ENCODE measurements at places on chromosomes 7 and 10.
A peak's percentile ranks its signal among the peaks of the same experiment; 100 is the strongest.

DNA sequence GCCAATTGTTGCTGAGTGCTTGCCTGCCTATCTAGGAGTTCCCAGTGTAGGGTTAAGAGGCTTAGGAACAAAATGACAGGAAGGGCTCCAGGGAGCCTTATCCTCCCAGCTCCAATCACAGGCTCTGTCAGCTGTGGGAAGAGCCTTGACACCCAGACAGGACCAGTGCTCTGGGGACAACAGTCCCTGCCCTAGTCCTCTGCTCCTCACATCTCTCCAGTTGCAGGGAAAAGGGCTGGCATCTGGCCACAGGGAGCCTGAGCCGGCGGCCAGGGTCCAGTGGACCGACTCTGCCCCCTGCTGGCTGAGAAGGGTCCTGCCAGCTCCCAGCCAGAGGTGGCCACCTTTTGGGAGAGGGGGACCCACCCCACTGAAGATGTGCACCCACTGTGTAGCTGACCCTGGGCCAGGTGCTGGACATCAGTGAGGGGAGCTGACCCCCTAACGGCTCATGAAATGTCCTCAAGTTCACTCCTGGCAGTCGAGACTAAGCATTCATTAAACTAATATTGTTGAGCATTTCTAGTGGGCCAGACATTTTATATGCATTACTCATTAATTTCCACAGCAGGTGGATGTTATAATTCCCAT is 17.6 kb downstream of the DNAJB12 start:
- H3K27ac ChIP-seq = peak overlapping the region; percentile 95
- H3K27me3 ChIP-seq = no peaks in the 10 kb centered on the region
- DNase-seq = peak; percentile 85
- peak overlapping the region; percentile 75 for H3K4me3 ChIP-seq

DNA sequence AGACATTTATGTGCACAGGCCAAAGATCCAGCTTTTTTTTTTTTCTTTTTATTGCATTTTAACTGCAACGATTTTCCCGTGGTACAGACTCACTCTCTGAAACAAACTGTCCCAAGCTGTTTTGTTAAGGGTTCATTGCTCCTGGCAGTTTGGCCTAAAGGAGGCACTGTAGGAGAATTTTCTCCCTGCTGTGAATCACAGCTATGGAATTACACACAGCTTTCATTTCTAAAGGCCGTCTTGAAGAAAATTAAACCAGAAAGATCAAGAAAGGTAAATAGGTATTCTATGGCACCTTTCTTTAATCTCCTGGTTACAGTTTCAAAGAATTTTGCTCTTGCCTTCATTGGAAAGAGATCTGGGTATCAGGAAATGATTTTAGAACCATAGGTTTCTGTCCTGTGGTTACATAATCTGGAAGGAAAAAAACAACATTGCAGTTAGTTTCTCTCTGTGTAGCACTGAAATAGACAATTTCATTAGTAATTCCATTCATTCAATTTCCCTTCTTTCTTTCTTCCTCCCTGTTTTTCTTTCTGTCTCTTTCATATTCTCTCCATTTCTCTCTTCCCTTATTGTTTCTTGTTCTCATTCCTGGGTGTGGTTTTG is 51.2 kb downstream of the PDK4 start:
- H3K27ac ChIP-seq = no peak overlapping the region
- H3K4me3 ChIP-seq = no peak overlapping the region
- DNase-seq = no peak
- H3K36me3 ChIP-seq = no peaks in the 10 kb centered on the region

GRCh38 chr10:71187600-71187999 is 24.8 kb upstream of the UNC5B start:
- H3K27me3 ChIP-seq = no peaks in the 10 kb centered on the region
- H3K36me3 ChIP-seq = no peaks in the 10 kb centered on the region
- no peak for DNase-seq
- no peak overlapping the region for H3K4me3 ChIP-seq
- no peaks in the 10 kb centered on the region for H3K4me1 ChIP-seq

DNA sequence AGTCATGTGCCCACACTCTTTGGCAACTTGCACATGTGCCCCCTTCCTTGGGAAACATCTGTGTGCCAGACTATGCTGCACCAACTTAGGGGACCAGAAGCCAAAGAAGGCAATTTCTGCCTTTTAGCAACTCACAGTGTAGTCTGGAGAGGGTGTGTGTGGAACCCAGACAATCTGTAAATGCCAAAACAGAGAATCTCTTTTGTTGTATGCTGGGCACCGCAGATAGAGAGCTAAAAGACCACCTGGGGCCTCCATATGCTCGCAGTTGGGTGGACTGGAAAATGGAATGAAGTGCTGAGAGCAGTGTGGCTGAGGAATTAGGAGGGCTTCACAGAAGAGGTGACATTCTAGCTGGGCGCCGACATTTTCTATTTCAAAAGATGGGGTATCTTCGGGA is 26.4 kb downstream of the UBTD1 start:
- H3K27ac ChIP-seq = no peak overlapping the region
- H3K27me3 ChIP-seq = peaks cover 7% of the 10 kb centered on the region
- DNase-seq = no peak

DNA sequence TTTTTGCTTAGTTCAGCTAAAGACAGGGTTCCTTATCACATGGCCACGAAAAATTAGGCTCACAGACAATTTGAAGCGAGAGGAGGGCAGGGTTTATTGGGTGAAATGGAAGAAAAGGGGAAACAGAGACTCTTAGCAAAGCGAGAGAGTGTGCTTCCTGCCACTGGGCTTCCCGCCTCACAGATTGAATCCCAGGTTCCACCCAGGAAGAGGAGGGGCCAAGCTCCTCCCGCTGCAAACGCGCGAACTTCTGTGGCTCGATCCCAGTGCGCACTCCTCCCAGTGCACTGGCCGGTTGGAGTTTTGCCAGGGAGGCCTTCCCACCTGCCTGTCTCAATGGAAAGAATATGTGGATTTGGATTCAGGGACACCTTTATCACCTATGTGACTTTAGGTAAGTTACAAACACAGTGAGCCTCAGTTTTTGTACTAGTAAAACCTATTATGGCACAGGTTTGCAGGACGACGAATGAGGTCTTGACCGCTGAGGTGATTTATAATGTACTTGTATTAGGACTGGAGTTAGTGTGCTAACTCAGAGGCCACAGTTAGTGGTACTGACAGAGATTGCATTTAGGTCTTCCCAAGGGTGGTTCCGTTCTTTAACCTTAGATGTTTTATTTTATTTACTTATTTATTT is 48.5 kb upstream of the SP8 start:
- no peaks in the 10 kb centered on the region for H3K36me3 ChIP-seq
- H3K4me1 ChIP-seq = no peaks in the 10 kb centered on the region
- no peak overlapping the region for H3K27ac ChIP-seq
- no peak overlapping the region for H3K4me3 ChIP-seq

- no peak for DNase-seq
- H3K27ac ChIP-seq = no peak overlapping the region
- no peaks in the 10 kb centered on the region for H3K27me3 ChIP-seq
These were observed 270.8 kb downstream of the BBS9 start for GRCh38 chr7:33400214-33400538.

DNA sequence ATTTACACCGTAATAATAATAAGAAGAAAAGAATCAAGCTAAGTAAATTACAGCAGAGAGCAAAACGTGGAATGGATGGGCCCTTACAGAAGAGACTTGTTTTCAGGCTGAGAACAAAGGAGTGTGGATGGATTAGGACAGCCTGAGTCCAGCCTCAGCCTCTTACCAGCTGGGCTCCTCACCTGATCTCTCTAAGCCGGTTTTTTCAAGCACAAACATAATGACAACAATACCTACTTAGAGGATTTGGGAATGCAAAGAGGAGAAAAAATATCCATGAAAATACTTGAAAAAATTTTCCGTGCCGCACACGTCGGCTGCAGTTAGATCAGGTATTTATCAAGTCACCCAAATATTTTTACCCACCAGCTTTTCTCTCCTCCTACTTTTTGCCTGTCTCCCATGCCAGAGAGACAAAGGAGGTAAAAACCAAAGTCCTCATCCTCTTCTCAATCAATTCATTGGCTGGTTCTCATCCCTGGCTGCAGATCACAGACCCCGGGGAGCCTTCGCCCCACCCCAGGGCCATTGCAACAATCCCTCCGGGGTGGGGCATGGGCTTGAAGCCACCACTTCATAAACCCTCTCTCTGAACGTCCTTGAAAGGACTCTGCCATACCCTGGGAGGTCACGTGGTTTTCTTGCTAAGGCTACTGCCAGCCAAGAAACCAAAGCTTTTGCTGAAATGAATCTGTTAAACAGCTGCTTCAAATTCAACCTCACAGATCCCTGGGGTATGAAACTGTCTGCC is 29.7 kb upstream of the GTF2I start:
- DNase-seq = no peak
- H3K4me1 ChIP-seq = peaks cover 4% of the 10 kb centered on the region
- H3K27me3 ChIP-seq = no peaks in the 10 kb centered on the region
- peak overlapping the region; percentile 10 for H3K27ac ChIP-seq
- no peak overlapping the region for H3K4me3 ChIP-seq

GRCh38 chr7:2779051-2779450 is 65.1 kb downstream of the GNA12 start:
- H3K27ac ChIP-seq = no peak overlapping the region
- H3K4me1 ChIP-seq = peaks cover 70% of the 10 kb centered on the region
- no peak overlapping the region for H3K4me3 ChIP-seq
- H3K36me3 ChIP-seq = peaks cover 8% of the 10 kb centered on the region

- H3K4me3 ChIP-seq = no peak overlapping the region
- no peak for DNase-seq
- peaks cover 17% of the 10 kb centered on the region for H3K27me3 ChIP-seq
- no peak overlapping the region for H3K27ac ChIP-seq
- no peaks in the 10 kb centered on the region for H3K4me1 ChIP-seq
- H3K36me3 ChIP-seq = no peaks in the 10 kb centered on the region
These were observed 178.9 kb downstream of the GRID1 start for GRCh38 chr10:86187499-86188239.

DNA sequence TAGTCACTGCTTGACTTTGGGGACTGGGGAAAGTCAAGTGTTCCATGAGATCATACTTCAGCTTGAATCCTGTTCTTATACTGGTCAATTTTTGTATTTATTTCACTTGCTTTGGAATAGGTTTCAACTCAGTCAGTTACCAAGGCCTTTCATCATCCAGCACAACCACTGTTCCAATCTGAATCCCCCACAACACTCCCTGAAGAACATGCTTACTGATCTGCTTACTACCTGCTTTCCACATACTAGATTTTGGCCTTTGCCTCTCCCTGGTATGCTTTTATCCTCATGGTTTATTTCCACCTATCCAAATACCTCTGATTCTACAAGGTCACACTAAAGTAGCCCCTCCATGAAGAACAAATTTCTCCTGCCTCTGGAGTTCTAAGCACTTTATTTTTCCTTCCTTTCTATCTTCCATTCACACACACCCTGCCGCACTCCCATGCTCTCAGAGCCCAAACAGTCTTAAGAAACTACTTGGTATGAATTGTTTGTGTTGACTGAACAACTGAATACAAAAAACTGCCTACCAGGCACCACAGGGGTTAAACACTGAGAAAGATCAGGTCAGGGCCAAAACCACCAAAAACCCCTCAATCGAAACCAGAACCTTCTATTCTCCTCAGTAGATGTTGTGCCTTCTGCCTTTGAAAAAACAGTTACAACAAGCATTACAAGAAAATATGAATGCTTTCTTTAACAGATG is 178.1 kb downstream of the AVL9 start:
- no peak overlapping the region for H3K4me3 ChIP-seq
- H3K27me3 ChIP-seq = no peaks in the 10 kb centered on the region
- H3K4me1 ChIP-seq = no peaks in the 10 kb centered on the region
- DNase-seq = no peak

GRCh38 chr7:79453558-79454360 is at the start of gene MAGI2:
Gene MAGI2, minus strand, starts transcription at chr7:79453667. Its CDS starts 347 bp downstream, at chr7:79453320.
- peaks cover 50% of the 10 kb centered on the region for H3K27me3 ChIP-seq
- peaks cover 28% of the 10 kb centered on the region for H3K4me1 ChIP-seq
- peak within 1 kb of the TSS; percentile 88 for H3K4me3 ChIP-seq
- peak; percentile 11 for DNase-seq

DNA sequence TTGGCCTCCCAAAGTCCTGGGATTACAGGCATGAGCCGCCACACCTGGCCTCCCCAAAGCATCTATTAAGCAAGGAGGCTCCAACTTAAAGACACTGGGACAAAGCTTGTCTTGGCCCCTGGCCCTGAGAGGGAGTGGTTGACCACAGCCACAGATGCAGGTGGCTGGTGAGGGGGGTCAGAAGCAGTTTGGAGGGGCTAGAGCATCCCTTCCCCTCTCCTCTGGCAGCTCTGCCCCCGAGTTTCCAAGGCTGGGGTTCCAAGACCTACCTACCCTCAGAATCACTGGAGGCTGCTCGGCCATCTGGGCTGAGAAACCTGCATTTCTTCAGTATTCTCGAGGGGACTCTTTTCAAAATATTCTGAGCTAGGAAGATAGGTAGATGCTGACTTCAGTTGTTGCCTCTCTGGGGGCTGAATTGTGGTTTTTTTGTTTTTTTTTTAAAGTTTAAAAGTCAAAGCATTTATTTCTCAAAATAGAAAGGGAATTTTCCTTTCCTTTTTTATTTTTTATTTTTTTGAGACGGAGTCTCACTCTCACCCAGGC is 32.6 kb downstream of the DDIT4 start:
- peak overlapping the region; percentile 69 for H3K4me3 ChIP-seq
- H3K27ac ChIP-seq = peak overlapping the region; percentile 82
- H3K36me3 ChIP-seq = peaks cover 3% of the 10 kb centered on the region
- DNase-seq = no peak

- H3K4me3 ChIP-seq = no peak overlapping the region
- peaks cover 13% of the 10 kb centered on the region for H3K4me1 ChIP-seq
- H3K36me3 ChIP-seq = peaks cover 3% of the 10 kb centered on the region
- no peak overlapping the region for H3K27ac ChIP-seq
- no peak for DNase-seq
- H3K27me3 ChIP-seq = no peaks in the 10 kb centered on the region
These were observed 27.2 kb downstream of the TAS2R41 start for GRCh38 chr7:143504937-143505297.

- no peaks in the 10 kb centered on the region for H3K36me3 ChIP-seq
- H3K4me3 ChIP-seq = peak overlapping the region; percentile 70
- peaks cover 55% of the 10 kb centered on the region for H3K4me1 ChIP-seq
- peaks cover 9% of the 10 kb centered on the region for H3K27me3 ChIP-seq
- no peak for DNase-seq
These were observed 12.1 kb downstream of the HKDC1 start for GRCh38 chr10:69232252-69232651.

- no peaks in the 10 kb centered on the region for H3K36me3 ChIP-seq
- no peak overlapping the region for H3K4me3 ChIP-seq
- no peak overlapping the region for H3K27ac ChIP-seq
- no peak for DNase-seq
- peaks cover 30% of the 10 kb centered on the region for H3K27me3 ChIP-seq
These were observed 26.1 kb downstream of the DYNC1I1 start for GRCh38 chr7:95798401-95798930.

DNA sequence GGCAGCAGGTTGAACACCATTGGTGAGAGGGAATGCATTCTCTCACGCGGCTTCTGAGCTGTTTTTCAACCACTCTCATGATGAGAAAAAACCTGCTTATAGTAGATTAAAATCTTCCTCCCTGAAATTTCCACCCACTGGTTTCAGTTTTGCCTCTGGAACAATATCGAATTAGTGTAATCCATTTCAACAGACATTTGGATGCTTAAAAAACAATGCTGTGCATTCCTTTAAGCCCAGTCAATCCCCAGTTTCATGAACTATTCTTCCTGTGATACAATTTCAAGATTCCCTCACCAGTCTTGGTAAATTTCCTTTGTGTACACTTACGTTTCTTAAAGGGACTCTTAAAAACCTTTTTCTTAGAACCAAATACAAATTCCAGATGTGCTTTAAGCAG is 89.6 kb downstream of the ITIH5 start:
- H3K4me3 ChIP-seq = no peak overlapping the region
- no peak for DNase-seq
- H3K27me3 ChIP-seq = no peaks in the 10 kb centered on the region
- no peak overlapping the region for H3K27ac ChIP-seq
- no peaks in the 10 kb centered on the region for H3K4me1 ChIP-seq
